Glomerular endothelial cell (primary cell): ENCODE measurements at places on chromosomes 6 and 20.

DNA sequence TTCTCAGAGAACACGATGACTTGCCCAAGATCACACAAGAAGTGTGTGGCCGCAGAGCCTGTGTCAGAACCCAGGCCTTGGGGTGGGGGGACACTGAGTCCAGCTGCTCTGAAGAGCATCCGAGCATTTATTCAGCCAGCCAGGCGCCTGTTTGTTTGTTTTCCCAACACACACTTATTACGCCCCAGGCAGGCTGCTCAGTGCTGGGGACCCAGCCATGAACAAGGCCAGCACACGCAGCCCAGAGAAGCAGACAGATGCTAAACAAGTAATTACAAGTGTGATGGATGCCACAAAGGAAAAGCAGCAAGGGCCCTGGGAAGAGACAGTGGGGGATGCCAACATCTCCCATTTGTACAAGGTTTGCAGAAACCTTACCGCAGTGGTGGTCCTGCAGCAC, 19.4 kb upstream of the SIRPA start:
- no peak for DNase-seq

GRCh38 chr6:33926451-33926850, 122.6 kb upstream of the MLN start:
- DNase-seq = no peak

- no peak for DNase-seq
These were observed 150.7 kb upstream of the PRDM1 start for GRCh38 chr6:105935416-105935815.

- no peak for DNase-seq
These were observed 15.0 kb upstream of the TBC1D22B start for GRCh38 chr6:37242429-37243052.

DNA sequence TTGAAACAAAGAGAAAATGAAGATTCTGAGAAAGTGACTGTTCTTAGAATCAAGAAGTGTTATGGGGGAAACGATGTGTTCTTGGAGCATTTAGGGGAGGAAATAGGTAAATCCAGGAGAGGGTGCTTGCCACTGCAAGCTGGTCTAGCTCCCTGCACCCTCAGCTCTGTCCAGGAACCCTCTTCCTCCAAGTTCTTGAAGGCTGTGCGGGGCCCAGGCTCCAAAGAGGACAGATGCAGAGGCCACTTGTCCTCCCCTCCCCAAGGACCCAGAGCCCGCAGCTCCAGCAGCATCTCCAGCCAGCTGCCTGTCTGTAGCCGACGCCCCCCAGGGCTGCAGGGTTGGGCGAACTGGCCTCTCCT, 87.9 kb downstream of the CDC5L start:
- DNase-seq = no peak
